ENCODE measurements at places on chromosomes 2 and 18. TPM values are rescaled to one million over a fixed set of nuclear protein-coding genes. Genes with fewer than 3 reads are reported as not detected.

Gene MAP3K19
- not detected for total RNA-seq

Gene OSBPL6
- total RNA-seq: 5.7 TPM

Gene ZNF804A
- total RNA-seq: not detected

Gene CDH20
- not detected for total RNA-seq

Gene CCDC85A
- 0.10 TPM for total RNA-seq
